Kidney epithelial cell (primary cell): ENCODE measurements at places on chromosomes 5 and 9. TPM values are rescaled to one million over a fixed set of nuclear protein-coding genes. Genes with fewer than 3 reads are reported as not detected.
A peak's percentile ranks its signal among the peaks of the same experiment; 100 is the strongest.

DNA sequence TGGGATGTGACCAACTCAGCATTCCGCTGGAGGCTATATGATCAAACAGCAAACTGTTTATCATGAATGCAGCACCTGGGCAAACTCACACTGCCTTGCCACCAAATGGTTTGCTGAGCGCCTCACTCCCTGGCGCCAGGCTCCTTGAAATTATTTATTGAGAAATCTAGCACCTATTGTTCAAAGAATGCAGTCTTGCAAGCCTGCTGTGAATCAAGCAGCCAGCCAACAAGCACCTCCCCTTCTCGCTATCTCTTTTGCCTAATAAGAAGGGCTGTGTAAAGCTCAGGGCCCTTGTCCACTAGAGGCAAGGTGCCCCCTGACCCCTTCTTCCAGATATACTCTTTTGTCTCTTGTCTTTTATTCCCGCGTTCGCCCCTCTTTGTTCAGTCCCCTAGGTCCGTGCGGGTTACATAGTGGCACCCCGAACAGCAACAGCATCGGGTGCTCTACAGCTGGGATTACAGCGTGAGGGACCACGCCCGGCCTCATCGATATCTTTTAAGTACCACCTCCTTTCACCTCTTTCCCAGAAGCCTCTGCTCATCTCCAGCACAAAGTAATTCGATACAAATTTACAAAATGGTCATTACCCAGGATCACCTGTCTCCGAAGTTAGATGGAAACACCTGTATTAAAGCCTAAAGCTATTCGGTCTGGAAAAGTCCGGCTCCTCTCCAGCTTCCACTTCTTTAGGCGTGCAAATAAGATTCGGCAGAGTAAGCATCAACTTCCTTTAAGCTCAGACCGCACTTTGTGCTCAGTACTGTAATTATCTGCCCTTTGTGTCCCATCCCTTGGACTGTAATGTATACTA lies 896 bp downstream of the RIGI start:
- no peak for DNase-seq

The KDM4C gene
- total RNA-seq: 14.7 and 15.1 TPM in 2 replicates

DNA sequence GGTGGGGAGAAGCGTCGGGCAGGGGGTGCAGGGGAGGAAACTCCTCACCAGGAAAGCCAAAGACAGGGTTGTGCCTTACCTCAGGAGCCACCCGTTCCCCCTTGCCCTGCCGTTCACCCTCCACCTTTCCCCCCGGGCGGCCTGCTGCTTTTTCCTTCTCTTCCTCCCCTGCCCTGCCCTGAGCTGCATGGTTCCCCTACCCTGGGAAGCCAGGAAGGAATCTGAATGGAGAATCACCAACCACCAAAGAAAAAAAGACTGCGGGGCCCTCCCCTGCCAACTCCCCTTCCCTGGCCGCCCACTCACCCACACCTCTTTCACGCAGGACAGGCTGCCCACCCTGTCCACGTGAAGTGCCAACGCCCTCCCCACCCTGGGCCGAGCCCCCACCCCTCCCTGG lies 820 bp upstream of the NFX1 start:
- DNase-seq: no peak

The PARP8 gene
- total RNA-seq: 29.7 and 33.7 TPM in 2 replicates

GRCh38 chr9:107484117-107484723 lies 5.3 kb downstream of the KLF4 start:
- no peak for DNase-seq

GRCh38 chr9:71485326-71485725 lies 283.0 kb downstream of the CEMIP2 start:
- DNase-seq: no peak

The CENPK gene
- 10.4 and 18.4 TPM in 2 replicates for total RNA-seq

DNA sequence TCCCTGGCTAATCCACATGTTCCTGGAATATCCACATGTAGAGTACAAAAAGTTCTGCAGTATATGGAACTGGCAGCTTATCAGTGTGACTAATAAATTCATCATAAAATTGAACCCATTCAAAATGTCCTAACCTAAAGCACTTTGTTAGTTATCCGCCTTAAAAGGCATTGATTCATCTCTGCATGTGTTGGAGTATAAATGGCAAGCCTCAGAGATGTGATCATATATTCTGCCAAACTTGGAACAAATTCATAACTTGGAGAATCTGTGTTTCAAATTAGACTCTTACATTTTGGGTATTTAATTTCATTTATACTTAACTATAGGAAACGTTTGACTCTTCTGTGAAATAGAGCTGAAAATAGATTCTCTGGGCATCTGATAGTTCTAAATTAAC lies 25.2 kb upstream of the NREP start:
- no peak for DNase-seq

- no peak for DNase-seq
These were observed 121.4 kb upstream of the MEF2C start for GRCh38 chr5:89004379-89004778.

DNA sequence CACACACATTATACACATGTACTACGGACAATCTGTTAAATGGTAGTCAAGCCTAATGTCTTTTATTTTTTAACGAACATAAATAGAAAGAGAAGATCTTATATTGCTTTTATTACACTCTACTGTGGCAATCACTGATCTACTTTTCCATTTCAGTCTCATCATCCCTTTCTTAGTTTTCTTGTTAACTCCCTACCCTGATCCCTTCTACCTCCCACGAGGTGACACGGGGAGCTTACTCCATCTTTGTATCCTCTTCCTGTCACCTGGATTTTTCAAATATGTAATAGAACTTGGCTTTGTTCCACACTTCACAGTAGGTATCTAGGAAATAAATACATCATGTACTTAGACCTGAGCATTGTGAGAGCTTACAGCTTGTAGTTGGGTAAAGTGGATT lies 211.0 kb downstream of the PIK3R1 start:
- DNase-seq: no peak

The ALDH1A1 gene
- total RNA-seq: 1.6 and 3.6 TPM in 2 replicates

- no peak for DNase-seq
These were observed 227.7 kb upstream of the GRAMD2B start for GRCh38 chr5:126195410-126196100.

The NDST1 gene
- 155 and 192 TPM in 2 replicates for total RNA-seq

DNA sequence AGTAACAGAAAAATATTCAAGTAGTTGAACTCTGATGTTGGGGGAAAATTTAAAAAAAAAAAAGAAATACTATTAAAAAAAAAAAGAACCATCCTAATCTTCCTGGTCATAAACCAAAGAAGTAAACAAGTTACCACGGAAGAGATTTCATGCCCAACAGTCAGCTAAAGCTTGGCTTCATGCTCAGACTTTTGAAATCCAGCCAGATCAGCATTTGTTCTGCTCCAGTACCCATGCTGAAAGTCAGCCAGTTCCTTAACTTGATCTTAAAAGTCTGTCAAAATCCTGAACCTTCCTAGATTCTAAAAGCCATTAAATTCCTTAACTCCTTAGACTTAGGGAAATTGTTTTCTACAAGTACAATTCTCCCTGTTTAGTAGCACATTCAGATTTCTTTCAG lies 908.7 kb upstream of the CDH9 start:
- peak; percentile 29 for DNase-seq

DNA sequence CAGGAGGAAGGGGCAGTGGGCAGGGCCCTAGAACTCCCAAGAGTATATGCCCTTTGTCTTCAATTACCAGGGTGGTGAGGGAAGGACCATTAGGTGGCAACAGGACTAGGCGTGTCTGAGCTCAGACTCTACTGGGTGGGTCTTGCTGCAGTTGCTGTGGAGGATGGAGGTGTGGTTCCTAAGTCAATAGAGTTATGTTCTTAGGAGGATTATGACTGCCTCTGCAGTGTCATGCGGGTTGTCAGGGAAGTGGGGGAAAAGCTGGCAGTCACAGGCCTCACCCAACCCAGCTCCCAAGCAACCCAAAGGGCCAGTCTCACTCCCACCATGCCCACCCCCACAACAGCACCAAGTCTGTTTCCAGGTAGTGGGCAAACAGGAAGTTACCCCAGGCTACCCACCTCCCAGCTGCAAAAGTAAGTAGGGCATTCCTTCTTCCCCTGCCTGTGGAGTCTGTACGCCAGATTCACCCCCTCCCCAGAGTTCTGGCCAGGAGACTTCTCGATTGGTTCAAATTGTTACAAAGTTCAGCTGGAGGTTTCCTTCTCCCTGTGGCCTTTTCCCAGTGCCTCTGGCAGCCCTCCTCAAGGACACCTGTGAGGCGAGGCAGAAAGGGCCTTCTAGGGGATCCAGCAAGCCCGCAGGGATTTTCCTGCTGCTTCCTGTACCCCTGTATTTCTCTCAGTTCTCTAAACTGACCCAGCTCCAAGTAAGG lies 145.3 kb downstream of the HINT1 start:
- no peak for DNase-seq

The BRD3OS gene
- total RNA-seq: 12.8 and 14.2 TPM in 2 replicates

GRCh38 chr5:156147944-156148285 lies 179.0 kb upstream of the SGCD start:
- DNase-seq: peak; percentile 34

- no peak for DNase-seq
These were observed 53.4 kb downstream of the CDH10 start for GRCh38 chr5:24591426-24591825.

GRCh38 chr9:134215420-134215698 lies 51.0 kb upstream of the RNU6ATAC start:
- DNase-seq: no peak

- DNase-seq: no peak
These were observed 212.4 kb upstream of the DMAC1 start for GRCh38 chr9:8011974-8012373.

- no peak for DNase-seq
These were observed 89.4 kb downstream of the SNX18 start for GRCh38 chr5:54607006-54607405.

GRCh38 chr9:108411632-108412031 lies 444.2 kb downstream of the ACTL7B start:
- no peak for DNase-seq

GRCh38 chr5:29462241-29462640 lies 1731.2 kb upstream of the CDH6 start:
- DNase-seq: no peak

The UBAP1 gene
- total RNA-seq: 42.4 and 46.9 TPM in 2 replicates

DNA sequence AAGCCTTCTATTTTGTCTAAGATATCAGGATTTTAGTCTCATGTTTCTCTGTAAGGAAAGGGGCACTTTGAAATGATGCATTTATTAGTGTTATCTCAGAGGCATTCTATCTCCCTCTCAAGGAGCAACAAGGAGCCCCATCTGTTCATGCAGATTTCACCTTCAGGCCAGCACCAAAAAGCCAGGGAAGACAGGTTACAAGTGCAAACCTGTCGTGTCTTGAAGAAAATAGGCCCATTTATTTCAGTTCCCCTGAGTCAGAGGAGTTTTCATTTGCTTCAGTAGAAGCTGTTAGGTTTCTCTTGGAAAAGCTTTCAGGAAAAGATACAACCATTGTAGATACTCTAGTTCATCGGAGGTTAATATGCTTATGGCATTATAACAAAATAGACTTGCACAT lies 97.2 kb downstream of the SPOCK1 start:
- no peak for DNase-seq

The NDUFB6 gene
- 37.1 and 45.1 TPM in 2 replicates for total RNA-seq

The MLANA gene
- total RNA-seq: not detected in 2 replicates

DNA sequence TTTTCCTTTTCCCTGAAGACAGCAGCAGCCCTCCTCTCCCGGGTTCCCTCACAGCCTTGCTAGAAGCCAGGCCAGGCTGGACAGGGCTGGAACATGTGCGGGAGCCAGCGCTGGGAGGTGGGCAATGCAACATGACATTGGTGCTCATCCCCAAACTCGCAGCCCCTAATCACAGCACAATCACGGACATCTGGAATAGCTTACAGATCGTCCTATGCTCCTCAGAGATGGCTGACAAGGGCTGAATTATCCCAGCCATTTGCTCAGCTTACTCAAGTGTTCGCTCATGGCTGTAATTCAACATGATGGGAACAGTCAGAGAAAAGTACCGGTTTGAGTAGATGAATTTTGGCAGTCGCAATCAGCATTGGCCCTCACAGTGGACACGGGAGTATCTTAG lies 49.8 kb downstream of the FSTL4 start:
- no peak for DNase-seq

GRCh38 chr5:82942083-82942881 lies 134.9 kb downstream of the TMEM167A start:
- no peak for DNase-seq

The SSBP2 gene
- 5.3 and 11.0 TPM in 2 replicates for total RNA-seq

- no peak for DNase-seq
These were observed 26.7 kb upstream of the TNC start for GRCh38 chr9:115144706-115145105.

DNA sequence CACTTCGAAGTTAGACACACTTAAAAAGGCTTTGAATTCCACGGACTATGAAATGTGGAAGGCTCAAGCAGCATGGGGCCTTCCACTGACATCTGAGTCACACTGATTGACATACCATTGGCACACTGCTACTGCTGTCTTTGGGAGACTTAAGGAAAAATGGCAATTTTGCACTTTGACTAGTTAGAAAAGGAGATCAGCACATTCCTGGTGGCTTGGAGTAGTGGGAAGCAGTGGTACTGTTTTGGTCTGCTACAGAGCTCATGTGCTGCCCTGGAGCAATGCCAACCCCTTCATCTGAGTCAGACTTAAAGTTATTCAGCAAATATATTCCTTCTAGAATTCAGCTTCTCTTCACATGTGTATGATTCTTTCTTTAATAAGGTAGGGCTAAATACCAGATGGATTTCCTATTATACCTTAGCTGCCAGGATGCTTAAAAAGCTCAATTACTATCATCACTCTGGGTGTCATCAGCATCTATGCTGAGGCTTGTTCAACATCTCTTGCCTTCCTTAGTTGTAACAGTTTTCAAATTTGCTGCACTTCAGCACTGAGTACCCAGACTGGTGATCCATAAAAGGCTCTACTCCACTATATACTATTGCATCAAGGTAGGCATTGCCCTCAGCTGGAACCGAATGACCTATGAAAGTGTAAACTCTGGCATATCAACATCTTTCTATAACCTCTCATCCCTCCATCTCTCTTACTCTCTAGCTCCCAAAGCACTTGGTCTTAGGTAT lies 42.3 kb upstream of the MOCS2 start:
- no peak for DNase-seq
